ENCODE measurements at places on chromosomes 4 and X.

- no peak for DNase-seq
Observed at GRCh38 chr4:154123897-154124296, 335.0 kb upstream of the SFRP2 start.

DNA sequence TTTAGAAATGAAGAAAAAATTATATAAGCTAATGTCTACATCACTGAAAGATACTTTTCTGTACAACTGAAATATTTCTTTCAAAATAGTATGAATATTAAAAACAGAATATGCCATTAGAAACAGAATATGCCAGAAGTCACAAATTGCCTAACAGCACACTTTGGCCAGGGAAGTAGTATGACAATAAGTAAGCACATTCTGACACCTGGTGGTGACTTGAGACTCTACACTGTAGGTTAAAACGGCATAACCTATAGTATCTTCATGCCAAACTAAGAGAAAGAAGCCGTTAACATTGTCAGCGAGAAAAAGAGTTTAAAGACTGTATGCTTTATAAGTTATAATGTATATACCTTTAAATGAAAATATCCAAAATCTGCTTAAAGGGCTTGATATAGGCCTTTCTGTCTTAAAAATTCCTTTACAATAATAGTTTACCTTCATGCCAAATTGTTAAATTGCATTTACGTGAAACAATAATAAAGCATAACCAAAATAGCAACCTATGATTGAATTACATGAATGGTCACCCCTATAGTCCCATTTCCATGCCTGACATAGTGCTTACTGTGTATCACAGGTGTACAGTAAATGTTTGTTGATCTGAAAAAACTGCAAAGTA, 32.8 kb downstream of the FAM13A start:
- no peak for DNase-seq

GRCh38 chr4:56817840-56818491, 3.5 kb downstream of the SPINK2 start:
- DNase-seq, result no peak

DNA sequence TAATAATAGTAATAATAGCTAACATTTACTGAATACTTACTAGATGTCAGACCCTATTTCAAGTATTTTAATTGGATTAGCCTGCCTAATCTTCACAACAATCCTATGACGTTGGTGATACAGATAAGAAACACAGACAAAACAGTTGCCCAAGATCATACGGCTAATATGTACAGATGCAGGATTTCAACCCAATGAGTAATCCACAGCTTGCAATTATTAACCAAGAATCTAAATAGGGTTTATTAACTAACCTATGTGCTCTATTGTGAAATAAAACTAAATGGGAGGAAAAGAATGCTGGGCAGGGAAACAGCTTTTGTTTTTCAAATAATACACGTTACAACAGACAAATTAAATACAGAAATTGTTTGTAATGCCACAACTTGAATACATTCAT, 23.4 kb downstream of the FBXO8 start:
- no peak for DNase-seq
